ENCODE measurements at places on chromosomes 5 and 9.

- DNase-seq: no peak
Measured at GRCh38 chr5:105684799-105685198, 1985.9 kb downstream of the EFNA5 start.

DNA sequence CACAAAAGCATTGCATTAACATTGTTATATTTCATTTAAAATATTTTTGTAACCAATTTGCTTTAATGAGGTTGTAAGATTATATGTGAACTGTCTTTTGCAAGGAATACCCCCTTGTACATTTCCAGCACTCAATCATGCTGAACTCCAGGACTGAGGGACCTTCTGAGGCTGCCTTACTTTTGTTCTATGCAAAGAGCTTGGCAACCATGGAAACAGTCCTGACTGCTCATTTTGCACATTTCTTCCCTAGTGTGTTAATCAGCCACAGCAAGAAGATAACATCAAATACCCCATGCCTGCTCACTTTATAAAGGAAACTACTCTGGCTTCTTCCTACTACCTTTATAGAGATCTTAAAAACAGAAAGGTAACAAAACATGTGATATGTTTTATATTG lies 355.6 kb upstream of the IZUMO3 start:
- no peak for DNase-seq

- no peak for DNase-seq
Measured at GRCh38 chr9:135342206-135343130, 137.1 kb upstream of the PPP1R26 start.

- no peak for DNase-seq
Measured at GRCh38 chr9:7819984-7820383, 20.4 kb upstream of the DMAC1 start.

GRCh38 chr9:92180669-92181181 lies 65.5 kb upstream of the SPTLC1 start:
- no peak for DNase-seq

DNA sequence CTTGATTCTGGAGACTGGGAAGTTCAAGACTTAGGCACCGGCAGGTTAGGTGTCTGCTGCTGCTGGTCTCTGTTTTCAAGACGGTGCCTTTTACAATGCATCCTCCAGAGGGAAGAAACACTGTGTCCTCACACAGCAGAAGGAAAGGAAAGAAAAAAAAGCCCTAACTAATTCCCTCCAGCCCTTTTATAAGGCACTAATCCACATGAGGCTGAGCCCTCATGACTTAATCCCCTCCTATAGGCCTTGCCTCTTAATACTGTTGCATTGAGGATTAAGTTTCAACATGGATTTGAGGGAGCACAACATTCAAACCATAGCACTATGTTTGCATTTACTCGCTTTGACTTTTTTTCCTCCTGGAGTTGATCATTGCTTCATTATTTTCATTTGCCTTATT lies 585.9 kb downstream of the TLR4 start:
- DNase-seq: no peak

GRCh38 chr9:72193478-72193881 lies 44.2 kb downstream of the GDA start:
- no peak for DNase-seq

- no peak for DNase-seq
Measured at GRCh38 chr5:29777373-29777772, 1416.1 kb upstream of the CDH6 start.

DNA sequence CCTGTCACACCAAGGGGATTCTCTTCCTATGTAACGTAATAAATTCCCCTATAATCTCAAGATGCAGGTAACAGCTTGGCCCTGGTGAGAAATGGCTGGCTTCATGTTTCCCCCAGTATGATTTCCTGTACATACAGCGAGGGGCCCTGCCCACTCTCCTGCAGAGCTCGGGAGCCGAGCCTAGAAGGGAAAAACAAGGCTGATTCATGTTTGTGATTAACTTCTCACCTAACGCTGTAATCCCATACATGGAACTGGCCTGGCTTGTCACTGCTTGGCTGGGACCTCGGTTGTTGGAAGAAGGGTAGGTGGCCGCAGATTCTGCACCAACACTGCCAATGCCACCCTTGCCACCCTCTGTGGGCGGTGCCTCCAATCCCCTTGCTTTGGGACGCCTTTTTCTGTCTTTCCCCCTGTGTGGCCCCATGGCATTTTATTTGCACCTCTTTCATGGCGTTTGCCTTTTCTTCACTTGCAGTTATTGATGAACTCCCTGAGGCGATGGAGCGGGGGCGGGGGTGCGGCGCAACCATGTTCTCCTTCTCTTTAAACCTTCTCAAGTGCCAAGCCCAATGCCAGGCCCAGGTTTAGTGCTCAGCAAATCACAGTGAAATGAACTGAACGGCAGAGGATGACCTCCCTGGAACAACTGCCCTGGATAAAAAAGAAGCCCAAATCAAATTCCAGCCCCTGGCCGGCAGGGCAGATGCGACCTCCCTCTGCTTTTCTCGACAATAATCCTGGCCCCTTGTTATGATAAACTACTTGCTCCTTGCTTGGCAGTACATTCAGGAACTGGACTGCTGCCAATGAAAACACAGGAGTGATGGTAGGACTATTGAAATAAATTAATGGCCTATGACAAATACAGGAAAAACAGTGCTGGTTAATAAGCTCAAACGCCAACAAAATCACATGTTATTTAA lies 108.1 kb downstream of the TMEM174 start:
- no peak for DNase-seq

DNA sequence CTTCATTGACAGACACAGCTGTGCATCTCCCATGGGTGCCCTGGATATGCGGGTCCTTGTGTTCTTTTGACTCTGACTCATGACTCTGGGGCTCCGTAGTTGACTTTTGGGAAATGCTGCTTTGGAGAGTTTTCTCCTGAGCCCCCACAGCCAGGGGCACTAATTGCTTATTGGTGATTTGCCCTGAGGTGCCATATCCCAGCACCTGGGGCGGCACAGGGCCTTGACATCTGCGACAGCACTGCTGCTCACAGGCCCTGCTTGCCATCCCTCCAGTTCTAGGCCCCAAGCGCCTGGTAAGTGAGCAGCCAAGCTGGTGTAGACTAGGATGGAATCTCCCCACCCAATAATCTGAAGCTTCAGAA lies 75.1 kb downstream of the AMBP start:
- DNase-seq: no peak

DNA sequence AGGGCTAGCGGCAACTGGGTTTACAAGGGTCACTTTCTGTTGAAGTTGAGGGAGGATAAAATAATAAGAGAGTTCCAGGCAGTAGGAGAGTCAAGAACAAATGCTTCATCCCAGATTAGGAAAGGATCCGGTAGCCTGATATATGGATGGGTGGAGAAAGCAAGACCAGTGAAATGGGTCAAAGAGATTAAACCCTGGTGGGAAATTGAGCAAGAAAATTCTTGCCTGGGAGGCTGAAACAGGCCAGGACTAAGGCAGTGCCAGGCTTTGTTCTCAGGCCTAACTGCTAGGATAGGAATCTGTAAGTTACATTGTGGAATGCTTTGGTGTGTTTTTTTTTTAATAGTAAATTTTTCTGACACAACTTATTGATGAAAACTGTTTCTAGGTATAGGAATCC lies 257.4 kb upstream of the RFX3 start:
- DNase-seq: no peak

DNA sequence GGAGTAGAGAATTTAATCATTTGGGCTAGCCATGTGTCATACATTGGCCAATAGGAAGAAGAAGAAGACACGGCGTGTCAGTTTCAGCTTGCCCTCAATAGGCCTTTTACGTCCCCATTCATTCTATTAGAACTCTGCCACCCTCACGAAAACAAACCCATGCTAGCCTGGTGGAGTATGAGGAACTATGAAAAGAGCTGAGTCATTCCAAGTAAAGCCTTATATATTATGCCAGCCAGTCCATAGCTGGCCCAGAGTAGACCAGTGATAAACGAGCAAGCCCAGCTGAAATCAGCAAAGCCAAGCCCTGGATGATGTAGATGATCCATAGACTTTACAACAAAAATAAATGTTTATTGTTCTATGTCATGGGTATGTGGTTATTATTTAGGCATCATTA lies 895.1 kb downstream of the TLE1 start:
- DNase-seq: no peak

DNA sequence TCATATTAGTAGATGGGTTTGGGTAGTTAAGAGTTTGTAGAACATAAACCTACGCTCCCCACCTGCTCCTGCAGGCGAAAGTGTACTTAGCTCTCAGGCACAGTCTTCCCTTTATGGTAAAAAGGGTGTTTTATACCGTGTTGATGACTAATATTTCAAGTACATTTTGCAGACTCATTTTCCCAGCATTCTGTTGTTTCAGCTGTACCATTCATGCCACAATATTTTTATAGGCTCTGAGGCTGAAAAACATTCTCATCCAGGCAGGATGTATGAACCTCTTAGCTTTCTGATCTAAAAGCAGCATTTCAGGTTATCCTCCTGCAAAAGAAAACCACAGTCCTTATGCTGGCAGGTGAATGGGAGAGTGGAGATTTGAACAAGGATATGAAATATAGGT lies 231.4 kb downstream of the NR2F1-AS1 start:
- DNase-seq: no peak

GRCh38 chr9:106503759-106504158 lies 359.2 kb upstream of the ZNF462 start:
- no peak for DNase-seq

DNA sequence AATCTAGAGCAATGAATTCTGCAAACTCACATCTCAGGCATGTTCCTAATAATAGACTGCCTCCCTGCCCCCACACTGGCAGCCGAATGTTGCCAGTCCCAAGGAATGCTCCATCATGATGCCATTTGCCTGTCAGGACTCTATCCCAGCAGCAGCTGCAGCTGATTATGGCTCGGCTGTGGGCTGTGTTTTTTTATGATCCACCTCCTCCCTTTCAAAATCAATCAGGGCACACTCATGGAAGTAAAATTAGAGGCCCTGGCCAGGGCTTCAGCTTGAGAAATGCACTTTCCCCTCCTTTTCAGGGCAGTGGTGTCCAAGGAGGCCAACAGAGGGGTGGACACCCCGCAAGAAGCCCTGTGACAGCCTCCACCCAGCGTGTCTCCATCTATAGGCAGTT lies 176.7 kb upstream of the S1PR3 start:
- DNase-seq: no peak

DNA sequence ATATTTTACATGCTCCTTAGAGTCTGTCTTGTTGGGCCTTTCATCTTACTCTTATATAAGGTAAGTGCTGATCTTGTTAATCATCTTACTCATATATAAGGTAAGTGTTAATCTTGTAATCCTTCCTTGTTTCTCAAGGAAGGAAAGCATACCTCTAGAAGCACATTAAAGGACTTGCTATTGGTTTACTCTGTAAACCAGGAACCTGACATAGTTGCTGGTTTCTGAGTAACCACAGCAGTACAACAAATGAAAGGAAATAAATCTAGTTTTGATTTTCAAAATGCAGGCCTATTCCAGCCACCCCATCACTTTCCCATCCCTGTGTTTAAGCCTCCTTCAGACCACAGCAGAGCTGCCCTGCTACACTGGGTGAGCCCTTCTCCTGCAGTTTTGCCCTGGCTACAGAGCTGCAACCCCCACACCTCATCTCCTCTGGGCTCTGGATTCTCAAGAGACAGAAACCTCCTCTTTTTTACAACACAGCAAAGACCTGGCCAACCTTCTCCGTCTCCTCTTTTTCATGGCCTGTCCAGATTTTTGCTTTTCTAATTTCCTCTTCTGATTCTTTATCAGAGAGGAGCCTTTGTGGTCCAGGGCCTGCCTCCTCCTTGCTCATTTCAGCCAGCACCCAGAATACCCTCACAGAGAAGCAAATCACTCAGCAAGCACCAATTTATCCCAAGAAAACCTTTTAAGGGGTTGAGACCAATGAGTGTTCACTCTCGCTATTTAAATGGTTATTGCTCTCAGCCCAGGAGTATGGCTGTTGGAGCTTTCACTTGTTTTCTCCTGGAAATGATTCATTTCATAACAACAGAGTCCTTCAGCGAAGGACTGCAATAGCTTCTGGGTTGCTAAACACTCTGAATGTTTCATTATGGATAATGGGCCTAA lies 103.2 kb downstream of the FSTL4 start:
- DNase-seq: no peak

DNA sequence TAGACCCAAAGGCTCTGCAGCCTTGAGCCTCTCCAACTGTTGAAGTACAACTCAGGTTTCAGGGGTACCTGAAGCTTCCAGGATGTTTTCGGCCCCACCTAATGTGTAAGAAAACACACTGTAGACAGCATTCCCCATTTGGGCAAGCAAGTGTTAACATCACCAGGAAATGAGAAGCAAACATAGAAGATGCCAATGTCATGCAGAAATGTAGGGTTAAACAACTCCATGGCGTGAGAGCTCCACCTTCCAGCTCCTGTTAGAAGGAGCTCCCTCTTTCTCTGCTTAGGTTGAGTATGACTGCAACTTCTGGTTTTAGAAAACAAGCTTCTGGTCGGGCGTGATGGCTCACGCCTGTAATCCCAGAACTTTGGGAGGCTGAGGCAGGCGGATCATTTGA lies 31.0 kb upstream of the DENND1A start:
- no peak for DNase-seq

- DNase-seq: no peak
Measured at GRCh38 chr5:86866036-86866435, 248.3 kb downstream of the COX7C start.

- no peak for DNase-seq
Measured at GRCh38 chr5:134127376-134127861, 12.9 kb downstream of the TCF7 start.
